ENCODE measurements at places on chromosomes 16 and 17.

DNA sequence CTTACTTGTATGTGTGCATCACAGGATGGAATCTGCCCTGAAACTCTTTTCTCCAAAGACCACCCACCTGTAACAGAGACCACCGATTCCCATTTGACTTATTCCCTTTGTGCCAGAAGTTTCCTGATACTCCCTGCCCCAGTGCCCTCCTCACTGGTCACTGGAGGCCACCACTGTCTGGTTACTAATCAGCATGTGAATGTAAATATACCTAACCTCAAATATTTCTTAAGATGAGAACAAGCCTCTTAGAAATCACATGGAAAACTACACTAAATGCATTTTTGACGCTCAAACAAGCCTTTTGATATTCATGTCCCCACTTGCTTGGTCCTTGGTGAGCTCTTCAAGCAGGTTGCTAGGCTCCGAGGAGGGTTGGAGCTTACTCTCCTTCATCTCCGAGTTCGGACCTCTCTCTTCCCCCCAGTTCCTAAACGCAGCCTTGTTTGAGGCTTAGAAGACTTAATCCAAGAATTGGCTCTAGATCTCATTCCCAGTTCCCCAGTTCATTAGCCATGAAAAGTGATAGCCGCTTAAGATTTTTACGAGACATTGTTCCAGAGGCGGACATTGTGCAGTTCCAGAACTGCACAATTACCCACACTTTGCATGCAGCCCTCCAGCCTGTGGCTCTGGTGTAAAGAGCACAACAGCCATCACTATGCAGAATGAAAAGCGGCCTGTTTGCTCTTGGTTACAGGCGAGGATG lies 579.2 kb upstream of the PSMD7 start:
- DNase-seq = no peak

DNA sequence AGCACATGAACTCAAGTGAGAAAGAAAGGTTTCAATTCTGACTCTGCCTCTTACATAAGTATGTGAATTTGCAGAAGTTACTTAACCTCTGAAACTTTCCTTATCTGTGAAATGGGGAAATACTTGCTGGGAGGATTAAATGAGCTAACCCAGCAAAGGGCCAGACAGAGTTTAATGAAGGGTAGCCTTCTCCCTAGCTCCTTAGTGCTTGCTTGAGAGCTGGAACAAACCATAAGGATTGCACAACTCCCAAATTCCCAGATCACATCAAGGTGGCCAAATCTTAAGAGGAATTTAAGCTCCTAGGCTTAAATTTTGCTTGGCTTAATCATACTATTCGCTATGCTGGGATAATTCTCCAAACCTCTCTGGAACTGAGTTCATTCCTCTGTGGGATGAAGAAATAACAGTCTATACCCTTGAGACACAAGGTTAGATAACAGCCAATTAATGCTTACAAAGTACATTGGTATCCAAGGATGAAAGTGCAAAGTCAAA lies 11.8 kb upstream of the WSB1 start:
- DNase-seq = peak; percentile 73

DNA sequence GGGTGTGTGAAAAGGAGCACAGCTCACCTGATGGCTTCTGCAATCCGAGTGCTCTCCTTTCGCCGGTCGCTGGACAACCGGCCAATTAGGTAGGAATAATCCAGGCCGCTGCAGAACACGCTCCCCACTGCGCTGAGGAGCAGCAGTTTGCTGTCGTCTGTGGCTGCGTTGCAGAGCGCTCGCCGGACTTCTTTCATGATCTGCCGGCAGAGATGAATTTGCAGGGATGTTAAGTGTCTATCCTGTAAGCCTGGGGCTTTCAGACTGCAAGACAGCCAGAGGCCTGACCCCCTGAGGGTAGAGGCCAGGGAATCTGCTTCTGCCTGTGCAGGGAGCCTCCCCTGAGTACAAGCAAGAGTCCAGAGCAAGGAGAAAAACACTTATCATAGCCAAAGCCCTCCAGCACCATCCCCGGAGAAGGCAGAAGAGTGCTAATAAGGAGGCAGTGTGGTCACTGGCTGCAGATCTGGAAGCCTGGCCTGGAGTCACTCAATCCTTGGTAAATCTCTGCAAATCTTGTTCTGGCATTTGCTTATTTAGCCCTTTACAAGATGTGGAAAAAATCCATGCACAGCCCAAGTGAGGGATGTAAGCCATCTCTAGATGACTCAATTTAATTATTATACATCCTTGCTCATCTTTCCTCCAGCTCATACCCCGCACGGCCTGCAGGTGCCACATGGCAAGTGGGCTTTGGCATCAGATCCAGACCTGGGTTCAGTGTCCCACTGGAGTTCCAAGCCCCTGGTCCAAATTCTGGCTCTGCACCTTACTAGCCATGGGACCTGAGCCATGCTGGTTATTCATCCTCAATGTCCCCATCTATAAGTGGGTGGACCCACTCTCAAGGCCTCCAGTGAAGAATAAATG lies 80.2 kb downstream of the DYNLRB2 start:
- no peak for DNase-seq

- DNase-seq = peak; percentile 72
These were observed 1.4 kb downstream of the HES7 start for GRCh38 chr17:8122422-8122923.

DNA sequence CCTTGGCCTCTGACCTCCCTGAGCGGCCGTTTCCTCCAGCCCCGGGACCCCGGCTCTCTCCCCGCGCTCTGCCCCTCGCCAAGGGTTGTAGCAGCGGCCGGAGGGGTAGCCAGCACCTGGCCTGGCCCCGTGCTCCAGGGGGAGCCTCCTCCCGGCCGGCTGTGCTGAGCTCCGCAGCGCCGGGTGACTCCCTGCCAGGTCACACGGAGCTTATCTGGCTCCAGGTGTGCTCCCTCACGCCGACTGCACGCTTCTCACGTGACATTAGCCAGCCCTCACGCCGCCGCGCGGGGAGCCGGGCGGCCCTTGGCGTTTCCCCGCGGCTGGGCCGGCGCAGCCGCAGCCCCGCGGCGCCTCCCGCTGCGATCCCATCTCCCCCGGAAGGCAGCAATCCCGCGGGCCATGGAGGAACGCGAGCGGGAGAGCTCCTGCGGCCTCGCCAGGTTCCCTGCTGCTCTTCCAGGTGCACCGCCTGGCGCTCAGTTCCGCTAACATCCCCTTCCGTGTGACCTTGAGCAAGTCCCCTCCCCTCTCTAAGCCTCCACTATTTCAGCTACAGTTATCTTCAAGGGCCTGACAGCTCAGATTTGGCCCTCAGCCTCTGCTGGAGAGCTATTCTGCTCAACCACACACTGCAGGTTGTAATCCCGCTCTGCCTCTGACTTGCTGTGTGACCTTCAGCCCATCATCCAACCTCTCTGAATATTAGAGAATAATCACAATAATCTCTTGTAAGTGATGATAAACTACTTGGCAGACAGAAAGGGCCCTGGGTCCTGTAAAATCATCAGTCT lies 3.4 kb downstream of the MYO18A start:
- peak; percentile 65 for DNase-seq

DNA sequence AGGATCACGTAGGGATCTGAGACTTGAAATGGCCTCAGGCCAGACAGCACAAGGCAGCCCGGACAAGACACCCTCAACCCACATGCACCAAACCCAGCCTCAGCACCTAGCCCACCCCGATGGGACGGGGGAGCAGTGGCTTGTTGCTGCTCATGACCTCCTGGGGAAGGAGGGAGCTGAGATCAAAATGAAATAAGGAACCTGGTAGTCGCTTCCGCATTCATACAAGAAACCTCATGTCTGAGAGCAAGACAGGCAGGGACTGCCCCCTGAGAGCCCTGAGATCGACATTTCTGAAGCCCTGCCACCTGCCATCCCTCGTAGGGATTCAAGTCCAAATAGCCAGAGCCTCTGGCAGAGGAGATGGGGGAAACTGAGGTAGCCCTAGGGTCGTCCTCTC lies 5.7 kb upstream of the CEP131 start:
- DNase-seq = no peak

- peak; percentile 79 for DNase-seq
These were observed 56.8 kb downstream of the BEAN1 start for GRCh38 chr16:66483689-66484452.

- peak; percentile 75 for DNase-seq
These were observed 194.7 kb downstream of the SNX29 start for GRCh38 chr16:12171206-12171605.

- DNase-seq = no peak
These were observed 50.4 kb upstream of the CRISPLD2 start for GRCh38 chr16:84769416-84769815.

GRCh38 chr17:70050931-70051330 lies 24.1 kb upstream of the KCNJ16 start:
- no peak for DNase-seq

- peak; percentile 89 for DNase-seq
These were observed 250.0 kb downstream of the SOX9 start for GRCh38 chr17:72370819-72371218.

GRCh38 chr17:48106802-48107136 lies 797 bp upstream of the SNX11 start:
- DNase-seq = no peak

GRCh38 chr17:34584805-34585416 lies 5.5 kb downstream of the TMEM132E start:
- peak; percentile 49 for DNase-seq

GRCh38 chr16:81560979-81561657 lies 116.5 kb downstream of the CMIP start:
- peak; percentile 65 for DNase-seq

DNA sequence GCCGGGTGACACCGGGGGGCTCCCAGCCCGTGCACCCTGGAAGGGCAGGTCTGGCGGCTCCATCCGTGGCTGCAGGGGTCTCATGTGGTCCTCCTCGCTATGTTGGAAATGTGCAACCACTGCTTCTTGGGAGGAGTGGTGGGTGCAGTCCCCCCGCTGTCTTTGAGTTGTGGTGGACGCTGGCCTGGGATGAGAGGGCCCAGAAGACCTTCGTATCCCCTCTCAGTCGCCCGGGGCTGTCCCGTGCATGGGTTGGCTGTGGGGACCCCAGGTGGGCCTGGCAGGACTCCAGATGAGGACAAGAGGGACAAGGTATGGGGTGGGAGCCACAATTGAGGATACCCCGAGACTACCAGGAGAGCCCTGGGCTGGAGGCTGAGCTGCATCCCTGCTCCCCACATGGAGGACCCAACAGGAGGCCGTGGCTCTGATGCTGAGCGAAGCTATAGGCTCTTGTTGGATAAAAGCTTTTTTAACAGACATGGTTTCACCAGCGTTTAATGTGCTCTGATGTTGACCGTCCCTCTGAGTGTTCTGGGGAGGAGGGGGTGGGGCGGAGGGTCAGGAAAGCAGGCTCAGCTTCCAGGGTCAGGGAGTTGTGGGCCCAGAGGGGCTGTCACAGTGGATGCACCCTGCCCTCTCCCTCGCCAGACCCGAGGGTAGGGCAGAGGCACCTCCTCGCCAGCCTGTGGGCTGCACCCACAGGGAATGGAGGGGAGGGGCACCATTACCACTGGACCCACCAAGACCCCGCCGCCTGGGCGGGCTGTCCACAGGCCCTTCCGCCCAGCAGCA lies 5.4 kb downstream of the SPATA2L start:
- DNase-seq = no peak

- peak; percentile 50 for DNase-seq
These were observed 498 bp downstream of the PKMYT1 start for GRCh38 chr16:2979669-2980226.

- no peak for DNase-seq
These were observed 604.7 kb upstream of the SALL1 start for GRCh38 chr16:51755577-51756355.

DNA sequence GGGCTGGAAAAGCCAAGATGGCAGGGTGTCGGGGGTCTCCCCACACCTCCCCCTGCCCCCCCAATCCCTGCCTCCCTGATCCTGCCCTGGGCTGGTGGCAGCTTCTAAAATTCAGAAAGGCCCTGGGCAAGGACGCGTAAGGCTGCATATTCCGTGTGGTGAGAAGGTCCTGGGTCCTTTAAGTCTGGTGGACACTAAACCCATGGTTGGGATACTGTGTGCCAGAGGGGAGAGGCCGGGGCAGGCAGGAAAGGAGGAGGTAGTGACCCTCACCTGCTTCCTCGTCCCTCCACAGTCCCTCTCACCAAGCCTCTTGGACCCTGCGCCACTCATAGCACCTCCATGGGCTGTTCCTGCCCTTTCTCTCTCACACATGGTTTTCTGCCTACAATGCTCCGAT lies 28.8 kb downstream of the PRKAR1A start:
- DNase-seq = no peak

- peak; percentile 78 for DNase-seq
These were observed at the start of gene RGS9 for GRCh38 chr17:65137021-65137939. RGS9 (plus strand) TSS chr17:65137370; CDS start chr17:65137541, 171 bp downstream.

DNA sequence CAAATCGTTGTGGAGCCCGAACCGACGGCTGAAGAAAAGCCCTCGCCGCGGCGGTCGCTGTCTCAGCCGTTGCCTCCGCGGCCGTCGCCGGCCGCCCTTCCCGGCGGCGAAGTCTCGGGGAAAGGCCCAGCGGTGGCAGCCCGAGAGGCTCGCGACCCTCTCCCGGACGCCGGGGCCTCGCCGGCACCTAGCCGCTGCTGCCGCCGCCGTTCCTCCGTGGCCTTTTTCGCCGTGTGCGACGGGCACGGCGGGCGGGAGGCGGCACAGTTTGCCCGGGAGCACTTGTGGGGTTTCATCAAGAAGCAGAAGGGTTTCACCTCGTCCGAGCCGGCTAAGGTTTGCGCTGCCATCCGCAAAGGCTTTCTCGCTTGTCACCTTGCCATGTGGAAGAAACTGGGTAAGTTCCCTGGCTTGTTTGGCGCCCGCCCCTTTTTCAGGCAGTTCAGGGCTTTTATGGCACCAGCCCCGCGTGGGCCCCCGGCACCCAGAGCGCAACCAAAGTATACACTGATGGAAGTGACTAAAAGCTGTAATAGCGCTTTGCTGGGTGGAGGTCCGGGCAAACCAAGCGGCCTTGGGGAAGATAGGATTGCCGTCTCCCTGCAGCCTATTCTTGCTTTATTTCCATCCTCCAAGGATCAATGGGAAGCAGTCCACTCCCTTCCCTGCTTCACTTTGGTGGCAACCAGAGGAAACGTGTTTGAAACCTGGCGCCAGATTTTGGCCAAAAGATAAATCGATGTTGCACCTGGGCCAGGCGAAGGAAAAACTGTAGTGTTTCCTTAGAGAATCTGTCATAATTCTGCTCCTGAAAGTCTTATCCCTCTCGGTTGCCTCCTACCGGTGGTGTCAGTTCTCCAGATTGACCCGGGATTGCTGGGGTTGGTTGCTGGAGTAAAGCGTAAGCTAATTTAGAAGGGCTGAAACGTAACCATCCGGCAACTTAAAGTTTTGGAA lies 775 bp downstream of the PPM1D start:
- peak; percentile 94 for DNase-seq

GRCh38 chr17:39643271-39643670 lies 6.3 kb downstream of the STARD3 start:
- peak; percentile 74 for DNase-seq

Measured in GM23248 (cell line).